ENCODE measurements at places on chromosomes 1 and 21.

GRCh38 chr1:32741413-32742198 is 39.0 kb upstream of the SYNC start:
- no peak for DNase-seq

DNA sequence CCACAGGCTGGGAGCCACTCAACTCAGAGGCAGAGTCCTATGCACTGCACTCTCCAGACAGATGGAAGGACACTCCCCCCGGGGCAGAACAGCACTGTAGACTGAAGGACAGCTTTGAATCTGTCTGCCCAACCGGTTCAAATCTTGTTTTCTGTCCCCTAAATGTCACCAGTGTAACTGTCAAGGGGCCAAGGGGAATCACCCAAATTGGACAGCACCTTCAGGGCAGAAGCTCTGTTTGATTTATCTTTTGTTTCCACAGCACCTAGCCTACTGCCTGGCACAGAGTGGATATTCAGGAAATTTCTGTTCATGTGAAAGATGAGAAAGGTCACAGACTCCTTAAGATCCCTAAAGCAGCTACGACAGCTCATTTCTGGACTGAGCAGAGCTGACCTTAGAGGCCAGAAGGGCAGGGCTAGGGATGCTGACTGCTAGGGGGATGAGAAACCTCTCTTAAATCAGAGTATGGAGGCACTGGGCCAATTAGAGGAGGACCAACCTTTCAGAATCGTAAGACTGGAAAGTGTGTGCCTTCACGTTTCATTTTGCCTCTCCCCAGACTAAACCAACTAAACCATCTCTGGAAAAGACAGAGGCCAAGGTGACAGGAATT is 41.0 kb downstream of the ITPKB start:
- DNase-seq: no peak

- no peak for DNase-seq
Measured at GRCh38 chr21:20106368-20106767, 891.8 kb upstream of the NCAM2 start.

GRCh38 chr1:108609483-108610049 is 49.7 kb downstream of the EEIG2 start:
- no peak for DNase-seq

DNA sequence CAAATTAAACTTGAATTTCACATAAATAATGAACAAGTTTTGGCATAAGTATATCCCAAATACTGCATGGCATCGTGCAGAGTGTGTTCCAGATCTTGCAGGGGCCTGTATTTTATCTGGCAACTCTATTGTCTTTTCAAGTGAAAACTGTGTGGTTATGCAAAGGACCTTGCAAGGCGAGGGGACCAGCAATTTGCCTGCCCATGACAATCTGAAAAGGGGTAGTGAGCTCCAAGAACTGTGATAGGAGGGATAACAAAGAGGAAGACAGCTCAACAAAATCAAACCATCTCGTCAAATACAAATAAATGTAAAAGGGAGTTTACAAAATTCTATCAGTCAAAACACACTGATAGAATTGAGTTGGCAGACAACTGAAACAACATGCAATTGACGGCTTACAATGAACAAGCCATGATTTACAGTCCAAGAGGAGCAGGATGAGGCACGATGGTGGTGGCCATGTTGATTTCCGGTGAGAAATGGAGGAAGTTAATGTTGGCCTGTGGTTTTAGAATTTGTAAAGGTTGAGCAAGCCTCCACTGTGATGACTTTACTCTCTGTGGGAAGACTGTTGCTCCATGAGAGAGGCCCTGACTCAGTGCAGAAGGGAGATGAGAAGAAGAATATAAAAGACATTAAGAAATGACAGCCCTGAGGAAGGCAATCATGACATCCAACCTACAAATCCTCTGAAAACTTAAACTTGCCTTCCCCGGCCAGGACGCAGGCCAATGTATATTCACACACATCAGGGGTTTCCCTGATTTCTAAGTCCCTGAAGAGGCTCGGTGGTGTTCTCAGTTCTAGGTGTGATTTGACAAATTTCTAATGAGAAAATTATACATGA is 132.2 kb downstream of the ADSS2 start:
- DNase-seq: no peak

GRCh38 chr1:171864308-171864707 is 23.0 kb downstream of the DNM3 start:
- DNase-seq: no peak

GRCh38 chr1:231921646-231922345 is 295.2 kb downstream of the DISC1 start:
- no peak for DNase-seq

DNA sequence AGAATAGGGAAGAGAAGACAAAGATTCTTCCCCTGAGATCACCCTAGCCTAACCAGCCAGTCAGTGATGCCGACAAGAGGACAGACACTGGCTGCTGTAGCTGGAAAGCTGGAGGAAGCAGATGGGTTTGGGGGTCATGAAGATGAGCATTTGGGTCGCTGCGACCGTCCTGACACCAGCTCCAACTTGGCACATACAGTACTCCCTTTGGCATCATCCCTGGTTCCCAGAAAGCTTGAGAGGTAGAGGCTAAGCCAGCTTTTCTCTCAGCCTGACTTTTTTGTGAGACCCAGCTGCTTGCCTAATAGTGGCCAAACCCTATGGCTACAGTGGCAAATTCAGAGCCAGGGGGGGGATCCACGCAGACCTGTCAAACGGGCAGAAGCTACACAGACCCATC is 43.0 kb upstream of the IKBKE start:
- DNase-seq: no peak

DNA sequence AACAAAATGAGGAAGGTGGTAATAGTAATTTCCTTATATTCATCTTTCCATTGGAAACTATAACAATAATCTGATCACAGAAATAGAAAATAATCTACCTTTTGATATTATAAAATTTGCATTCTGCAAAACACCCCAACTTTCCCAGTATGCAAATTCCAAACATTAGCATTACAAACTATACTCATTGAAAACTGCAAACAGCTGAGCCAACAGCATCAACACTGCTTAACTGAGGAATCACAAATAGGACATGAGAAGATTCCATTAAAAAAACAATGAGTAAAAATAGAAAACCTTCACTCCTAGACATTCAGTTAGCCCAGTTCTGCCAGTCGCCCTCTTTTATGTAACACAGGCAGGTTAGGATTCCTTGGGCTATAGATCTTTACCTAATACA is 18.1 kb downstream of the ZNF281 start:
- DNase-seq: no peak
